Left ventricle myocardium superior (tissue), 1 donor: ENCODE measurements at places on chromosomes 1 and 21. TPM values are rescaled to one million over a fixed set of nuclear protein-coding genes. Genes with fewer than 3 reads are reported as not detected.

The ESRRG gene
- 51.5 TPM for total RNA-seq

The AQP10 gene
- total RNA-seq = 0.27 TPM

The TNFRSF4 gene
- 2.3 TPM for total RNA-seq

The SLC39A1 gene
- total RNA-seq = 45.8 TPM

The PDE4B gene
- total RNA-seq = 19.4 TPM

- no peak for DNase-seq
Measured at GRCh38 chr1:27342778-27343638, 1.2 kb downstream of the SYTL1 start.

DNA sequence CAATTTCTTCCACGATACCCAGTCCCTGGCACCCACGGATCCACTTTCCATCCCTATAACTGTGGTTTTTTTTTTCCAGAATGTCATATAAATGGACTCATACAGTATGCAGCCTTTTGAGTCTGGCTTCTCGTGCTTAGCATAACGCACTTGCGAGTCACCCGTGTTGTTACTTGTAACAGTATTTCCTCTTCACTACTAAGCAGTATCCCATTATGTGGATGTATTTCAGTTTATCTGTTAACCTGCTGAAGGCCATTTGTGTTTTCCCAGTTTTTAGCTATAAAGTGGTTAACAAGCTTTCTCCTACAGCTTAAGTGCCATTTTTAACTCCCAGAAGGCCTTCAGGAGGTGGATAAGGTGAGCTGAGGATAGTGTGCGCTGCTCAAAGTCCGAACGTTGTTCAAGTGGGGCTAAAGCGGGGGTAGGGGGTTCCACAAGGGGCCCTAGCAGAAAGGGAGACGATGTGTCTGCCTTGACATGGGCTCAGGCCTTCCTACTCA lies 829 bp downstream of the ADAR start:
- DNase-seq = no peak

DNA sequence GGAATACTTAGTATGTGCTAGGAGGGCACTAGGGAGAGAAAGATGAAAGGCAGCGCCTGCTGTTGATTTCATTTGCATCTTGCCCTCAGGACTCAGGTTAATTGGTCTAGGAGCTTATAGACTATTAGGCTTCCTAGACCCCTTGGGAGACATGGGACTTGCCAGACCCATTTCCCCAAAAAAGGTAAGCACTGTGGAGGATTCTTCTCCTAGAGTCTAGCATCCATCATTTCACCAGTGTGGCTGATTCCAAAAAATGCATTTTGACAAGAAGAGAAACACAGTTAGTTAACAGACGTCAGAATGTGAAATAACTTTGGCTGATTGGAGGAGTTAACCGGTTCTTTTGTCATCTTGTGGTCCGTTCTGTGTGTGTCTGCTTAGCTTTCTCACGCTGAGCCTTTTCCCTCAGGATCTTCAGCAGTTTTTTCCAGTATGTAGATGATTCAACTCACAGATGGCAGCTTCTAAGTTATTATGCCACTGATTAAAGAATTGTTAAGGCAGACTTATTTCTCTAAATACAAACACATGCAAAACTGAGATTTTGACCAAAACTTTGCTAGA lies 108.8 kb downstream of the KIF26B start:
- DNase-seq = no peak

DNA sequence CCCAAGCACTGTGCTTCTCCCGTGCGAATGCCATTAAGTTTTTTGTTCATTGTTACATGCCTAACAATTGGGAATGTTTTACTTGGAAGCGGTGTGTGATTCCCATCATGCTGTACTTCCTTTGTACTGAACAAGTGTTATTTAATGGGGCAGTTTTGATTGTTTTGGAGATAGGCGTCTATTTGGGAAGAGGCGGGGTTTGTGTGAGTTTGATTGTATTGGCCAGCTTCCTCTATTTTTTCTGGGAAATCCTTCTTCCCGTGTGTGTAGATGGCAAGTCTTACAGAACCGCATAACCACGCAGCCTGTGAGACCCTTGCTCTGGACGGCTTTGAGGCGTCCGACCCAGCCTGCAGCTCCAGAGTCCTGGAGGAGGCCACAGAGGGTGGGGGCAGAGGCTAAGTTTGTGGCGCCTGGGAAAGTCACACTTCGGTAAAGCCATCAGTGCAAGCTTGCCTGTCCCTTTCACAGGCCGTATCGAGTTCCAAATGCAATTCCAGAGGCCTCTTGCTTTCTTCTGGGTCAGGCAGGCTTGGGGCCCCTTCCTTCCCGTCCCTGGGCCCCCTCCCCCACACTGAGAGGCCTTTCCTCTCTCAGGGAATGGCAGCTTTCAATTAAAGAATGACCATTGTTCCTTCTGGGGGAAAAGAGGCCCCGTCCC lies 210.3 kb downstream of the TOMM20 start:
- DNase-seq = peak; percentile 52

DNA sequence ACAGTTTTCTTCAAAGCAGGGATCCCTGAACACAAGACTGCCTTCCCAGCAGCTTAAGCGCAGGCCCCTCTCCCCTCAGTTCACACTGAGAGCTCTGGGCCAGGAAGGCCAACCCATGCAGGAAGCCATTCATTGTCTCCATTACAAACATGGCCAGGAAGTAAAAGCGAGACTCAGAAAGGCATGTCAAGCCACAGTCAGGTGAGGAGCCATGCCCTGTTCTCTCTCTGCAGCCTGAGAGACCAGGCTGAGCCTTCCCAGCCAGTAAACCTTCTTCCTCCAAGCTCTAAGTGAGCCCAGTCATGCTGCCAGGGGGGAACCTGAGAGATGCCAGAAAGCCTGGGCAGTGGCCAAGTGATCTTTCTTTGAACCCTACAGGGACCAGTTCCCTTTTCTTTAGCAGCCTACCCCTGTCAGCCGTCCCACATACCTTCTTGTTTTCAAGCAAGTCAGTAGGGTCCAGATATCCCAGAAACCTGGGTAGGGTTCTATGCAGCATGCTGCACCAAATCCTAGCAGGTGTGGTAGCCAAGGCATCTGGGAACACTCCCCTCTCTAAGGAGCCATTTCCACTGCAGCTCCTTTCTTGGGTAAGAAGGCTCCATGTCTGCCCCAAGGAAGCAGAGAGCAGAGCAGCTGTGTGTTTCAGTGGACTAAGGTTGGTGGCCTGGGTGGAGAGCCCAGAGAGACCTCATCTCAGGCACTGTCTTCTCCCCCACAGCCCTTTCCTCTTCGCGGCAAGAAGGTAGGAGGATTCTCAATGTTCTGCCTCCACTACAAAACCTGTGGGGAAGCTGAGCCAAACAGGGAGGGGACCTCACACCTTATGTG lies 977 bp downstream of the TRAF3IP3 start:
- DNase-seq = no peak
